GM12864 (cell line): ENCODE measurements at places on chromosomes 6 and 20.

GRCh38 chr6:1970151-1970561 is 275.2 kb downstream of the GMDS start:
- no peak for DNase-seq

DNA sequence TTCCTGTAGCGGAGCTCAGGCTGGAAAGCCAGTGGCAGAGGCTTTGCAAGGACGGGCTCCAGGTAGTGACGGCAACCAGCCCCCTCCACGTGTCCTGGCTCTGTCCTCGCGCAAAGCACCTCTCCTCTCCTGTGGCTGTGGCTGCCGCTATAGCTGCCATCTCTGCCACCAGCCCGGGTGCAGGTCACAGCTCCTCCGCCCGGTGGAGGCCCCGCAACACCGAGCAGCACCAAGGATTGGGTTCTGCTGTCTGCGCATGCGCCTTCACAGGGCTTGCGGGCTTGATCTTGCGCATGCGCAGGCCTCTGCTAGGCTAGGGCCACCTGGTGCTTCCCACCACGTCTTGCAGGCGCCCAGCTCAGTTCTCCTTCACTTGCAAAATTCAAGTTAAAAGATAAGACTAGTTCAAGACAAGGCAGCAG is 625.4 kb downstream of the QKI start:
- DNase-seq: no peak

GRCh38 chr20:44709380-44709779 is 5.8 kb upstream of the CCN5 start:
- no peak for DNase-seq

- DNase-seq: no peak
Measured at GRCh38 chr6:170436209-170436809, 116.8 kb downstream of the PSMB1 start.

- DNase-seq: no peak
Measured at GRCh38 chr6:132673376-132674094, 14.6 kb upstream of the TAAR1 start.

DNA sequence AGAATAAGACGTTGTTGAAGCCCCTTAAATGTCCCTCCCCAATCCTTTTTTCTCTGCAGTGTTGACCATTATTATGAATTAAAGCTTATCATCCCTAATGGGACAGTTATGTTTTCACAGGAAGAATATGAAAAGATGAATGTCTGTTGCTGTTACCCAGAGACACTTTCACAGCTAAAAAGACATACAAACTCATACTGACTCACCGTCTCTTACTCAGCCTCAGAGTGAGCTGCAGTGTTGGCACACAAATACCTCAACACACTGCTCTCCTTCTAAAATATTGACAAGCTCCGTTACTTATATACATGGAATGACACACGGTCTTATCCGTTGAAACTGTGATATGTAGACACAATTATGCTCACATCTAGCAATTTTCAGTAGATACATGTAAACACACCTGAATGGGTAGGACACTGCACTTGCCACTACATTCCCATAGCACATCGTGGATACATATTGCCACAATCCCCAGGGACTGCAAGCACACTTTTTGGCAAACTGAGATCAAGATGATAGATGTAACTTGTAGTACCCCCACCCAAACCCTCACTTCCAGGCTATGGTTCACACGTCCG is 9.6 kb upstream of the SAPCD1 start:
- DNase-seq: no peak

- no peak for DNase-seq
Measured at GRCh38 chr6:169575365-169575764, 126.5 kb downstream of the WDR27 start.

- no peak for DNase-seq
Measured at GRCh38 chr20:19222520-19223040, 10.1 kb downstream of the SLC24A3 start.

GRCh38 chr20:23049201-23050075 is at the start of gene THBD:
Gene THBD (minus strand): TSS chr20:23049672. CDS start chr20:23049504, 168 bp downstream.
- no peak for DNase-seq

DNA sequence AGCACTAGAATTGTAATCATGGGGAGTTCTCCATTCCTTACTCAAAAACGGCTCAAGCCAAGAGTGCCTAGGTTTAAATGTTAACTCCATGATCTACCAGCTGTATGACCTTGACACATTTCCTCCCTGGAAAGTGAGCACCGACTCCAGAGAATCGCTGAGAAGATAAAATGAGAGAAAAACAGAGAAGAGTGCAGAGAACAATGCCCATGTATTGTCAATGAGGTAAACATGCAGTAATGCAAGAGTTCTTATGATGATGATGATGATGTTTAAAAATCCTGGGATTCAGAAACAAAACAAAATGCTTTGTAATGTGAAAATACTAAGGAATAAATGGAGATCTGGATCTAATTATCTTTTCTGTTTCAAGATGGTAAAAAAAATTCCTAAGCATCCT is 64.8 kb upstream of the BEND6 start:
- DNase-seq: no peak

GRCh38 chr20:34220561-34220960 is 20.7 kb upstream of the ASIP start:
- no peak for DNase-seq

GRCh38 chr6:169885131-169885530 is 133.7 kb downstream of the ERMARD start:
- no peak for DNase-seq

- DNase-seq: no peak
Measured at GRCh38 chr20:32181606-32182005, 25.9 kb downstream of the PLAGL2 start.

- no peak for DNase-seq
Measured at GRCh38 chr6:38715016-38715689, at the start of gene DNAH8. Gene DNAH8 (plus strand): TSS chr6:38715311. CDS start chr6:38722810, 7,499 bp downstream.
